Stimulated activated CD8-positive, alpha-beta memory T cell treated with anti-CD3 and anti-CD28 coated beads, Interleukin-4, amount 100 ng/mL, for 1 hour (primary cell): ENCODE measurements at places on chromosomes 5 and 9.

DNA sequence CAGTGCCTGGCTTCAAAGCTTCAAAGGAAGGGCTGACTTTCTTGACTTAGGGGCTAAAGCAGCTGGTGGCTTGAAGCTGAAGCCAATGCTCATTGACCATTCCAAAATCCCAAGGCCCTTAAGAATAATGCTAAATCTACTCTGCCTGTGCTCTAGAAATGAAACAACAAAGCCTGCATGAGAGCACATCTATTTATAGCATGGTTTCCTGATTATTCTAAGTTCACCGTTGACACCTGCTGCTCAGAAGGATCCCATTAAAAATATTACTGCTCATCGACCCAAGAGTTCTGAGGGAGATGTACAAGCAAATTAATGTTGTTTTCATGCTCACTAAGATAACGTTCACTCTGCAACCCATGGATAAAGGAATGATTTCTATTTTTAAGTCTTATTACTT lies 6.7 kb downstream of the TMEM174 start:
- DNase-seq = no peak

GRCh38 chr5:78587081-78587774 lies 61.3 kb downstream of the LHFPL2 start:
- DNase-seq = no peak

GRCh38 chr9:27337833-27338526 lies 41.0 kb upstream of the EQTN start:
- DNase-seq = no peak

DNA sequence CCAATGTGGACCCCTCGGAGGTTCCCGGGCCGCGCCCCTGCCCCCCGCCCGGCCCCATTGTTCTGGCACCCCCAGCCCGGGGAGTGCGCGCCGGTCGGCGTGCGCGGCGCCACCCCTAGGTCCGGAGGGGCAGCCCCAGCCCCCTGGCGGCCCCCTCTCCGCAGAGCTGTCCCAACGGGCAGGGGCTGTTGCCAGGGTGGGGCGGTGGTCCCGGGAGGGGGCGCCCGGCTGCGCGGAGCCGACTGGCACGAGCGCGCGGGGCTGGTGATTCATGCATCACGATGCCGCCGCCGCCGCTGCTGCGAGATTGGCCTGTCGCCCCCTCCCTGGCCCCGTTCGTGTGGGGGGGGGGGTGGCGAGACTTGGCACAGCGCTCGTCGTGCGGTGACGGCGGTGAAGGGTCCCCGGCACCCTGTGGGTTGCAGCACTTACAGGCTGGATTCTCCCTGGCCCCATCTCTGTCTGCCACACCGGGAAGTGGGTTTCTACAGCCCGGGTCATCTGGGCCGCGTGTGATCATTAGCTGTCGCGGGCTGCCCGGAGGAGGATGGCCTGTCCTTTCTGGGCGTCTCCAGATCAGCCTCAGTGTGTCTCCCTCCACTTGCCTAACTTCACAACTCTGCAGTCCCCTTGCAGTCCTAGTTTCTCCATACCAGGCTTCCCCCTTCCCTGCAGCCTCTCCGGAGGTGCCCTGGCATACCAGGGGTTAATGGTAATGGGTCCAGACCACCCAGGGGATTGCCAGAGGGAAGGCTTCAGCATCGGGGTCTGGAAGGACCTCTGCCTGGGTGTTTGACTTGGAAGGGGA lies 858 bp downstream of the NCS1 start:
- peak; percentile 10 for DNase-seq

DNA sequence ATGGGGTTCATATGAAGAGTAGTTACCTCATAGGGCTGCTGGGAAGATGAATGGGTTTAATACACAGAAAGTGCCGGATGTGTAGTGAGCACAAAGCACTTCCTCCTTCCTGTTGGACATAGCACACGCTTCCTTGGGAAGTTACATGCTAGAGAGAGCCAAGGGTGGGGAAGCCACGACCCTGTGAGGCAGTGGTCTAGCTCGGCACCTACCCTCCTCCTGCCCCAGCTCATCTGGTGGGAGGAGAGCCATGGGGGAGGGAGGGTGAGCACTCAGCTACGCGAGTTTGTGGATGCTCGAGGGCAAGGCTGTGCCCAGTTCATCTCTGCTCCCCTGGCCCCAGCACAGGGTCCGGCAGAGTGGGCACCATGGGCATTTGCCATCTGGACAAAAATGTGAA lies 43.6 kb upstream of the NEK6 start:
- DNase-seq = no peak

DNA sequence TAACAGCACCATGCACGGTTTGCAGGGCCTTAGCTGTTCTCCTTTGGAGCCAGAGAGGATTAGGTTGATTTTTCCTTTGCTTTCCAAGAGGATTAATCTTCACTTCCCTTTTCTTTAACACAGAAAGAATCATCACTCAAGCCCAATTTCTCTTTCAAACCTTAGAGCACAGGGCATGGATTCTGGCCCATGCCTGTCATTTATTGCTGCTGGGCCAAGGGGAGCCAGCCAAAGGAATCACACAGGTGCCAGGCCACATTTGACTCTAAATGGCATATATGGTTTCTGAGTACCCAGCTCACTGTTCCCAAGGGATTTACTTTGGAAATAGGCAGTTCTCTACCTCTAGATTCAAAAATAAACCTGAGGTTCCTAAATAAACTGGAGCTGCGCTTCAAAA lies 58.3 kb downstream of the FBXL7 start:
- no peak for DNase-seq

GRCh38 chr9:134837529-134837928 lies 43.1 kb upstream of the FCN2 start:
- DNase-seq = no peak

- DNase-seq = no peak
These were observed 208.9 kb upstream of the PANK3 start for GRCh38 chr5:168788107-168788506.

DNA sequence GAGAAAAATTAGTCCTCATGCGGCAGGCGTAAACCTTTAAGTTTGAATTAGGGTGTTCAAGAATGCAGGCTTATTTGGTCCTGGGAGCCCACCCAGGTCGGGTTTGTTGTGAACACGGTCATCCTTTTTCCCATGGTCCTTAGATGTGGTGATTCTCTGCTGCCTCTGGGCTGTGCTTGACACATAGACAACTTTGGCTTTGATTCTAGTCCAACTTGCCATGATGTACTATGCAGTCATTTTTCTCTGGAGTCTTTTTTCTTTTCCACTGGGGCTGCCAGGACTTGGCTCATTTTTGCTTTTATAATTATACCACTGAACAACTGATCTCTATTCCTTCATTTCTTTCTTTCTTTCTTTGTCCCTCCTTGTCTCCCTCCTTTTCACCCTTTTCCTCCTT lies 218.6 kb downstream of the SREK1 start:
- DNase-seq = no peak

- no peak for DNase-seq
These were observed 27.9 kb downstream of the BICD2 start for GRCh38 chr9:92736563-92737215.

- no peak for DNase-seq
These were observed 47.3 kb downstream of the S1PR3 start for GRCh38 chr9:89038382-89039103.

DNA sequence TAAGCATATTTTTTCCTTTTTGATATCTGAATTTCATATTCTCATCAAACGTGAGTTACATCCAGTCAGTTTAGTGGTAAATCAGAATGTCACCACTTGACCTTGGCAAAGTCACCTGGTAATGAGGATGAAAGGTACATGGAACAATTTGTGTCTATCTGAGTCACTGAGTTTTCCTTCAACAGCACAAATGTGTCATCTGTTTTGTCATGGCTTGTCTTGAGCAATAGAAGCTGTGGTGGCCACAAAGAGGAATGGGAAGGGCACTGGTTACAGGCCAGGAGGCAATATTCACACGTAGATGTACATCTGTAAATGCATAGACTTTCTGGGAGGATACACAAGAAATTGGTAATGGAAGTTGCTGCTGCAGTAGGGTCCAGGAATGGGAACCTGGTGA lies 8.4 kb upstream of the ZNF474 start:
- no peak for DNase-seq

GRCh38 chr5:77186652-77187370 lies 23.7 kb upstream of the PDE8B start:
- no peak for DNase-seq

- no peak for DNase-seq
These were observed 21.0 kb upstream of the PPP2CA start for GRCh38 chr5:134246771-134247427.

GRCh38 chr5:135869935-135870334 lies 25.7 kb downstream of the IL9 start:
- DNase-seq = no peak

DNA sequence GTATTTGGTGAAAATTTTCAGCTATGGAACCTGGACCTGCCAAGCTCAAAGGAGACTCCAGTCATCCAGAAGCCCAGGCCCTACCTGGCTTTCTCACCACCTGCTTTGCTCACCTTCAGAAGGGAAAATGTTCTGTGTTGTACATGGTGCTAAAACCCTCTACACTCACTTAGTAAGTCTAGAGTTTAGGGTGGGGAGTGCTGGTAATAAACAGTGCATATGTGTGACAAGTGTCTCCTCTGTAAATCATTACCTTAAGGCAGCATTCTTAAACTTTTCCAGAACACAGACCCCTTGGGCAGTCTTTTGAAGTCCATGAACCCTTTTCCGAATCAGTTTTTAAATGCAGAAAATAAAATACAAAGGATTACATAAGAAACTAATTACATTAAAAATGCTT lies 248.8 kb upstream of the PIK3R1 start:
- no peak for DNase-seq

DNA sequence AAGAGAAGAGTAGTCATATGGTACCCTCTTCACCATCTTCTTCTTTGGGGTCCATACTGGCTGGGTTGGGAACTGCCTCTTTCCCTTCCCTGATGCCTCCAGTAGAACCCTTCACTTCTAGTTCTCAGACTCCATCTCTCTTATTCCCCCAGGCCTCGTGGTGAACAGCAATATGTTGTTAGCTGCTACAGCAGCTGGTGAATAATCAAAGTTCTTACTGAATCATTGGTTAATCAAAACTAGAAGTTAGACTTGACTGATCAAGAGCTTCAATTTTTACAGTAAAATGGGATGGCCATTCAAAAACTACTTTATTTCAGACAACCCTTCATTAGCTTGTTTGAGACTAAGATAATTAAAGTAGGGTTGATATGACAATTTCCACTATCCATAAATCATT lies 190.9 kb upstream of the GNA14 start:
- DNase-seq = no peak

GRCh38 chr9:113953531-113953930 lies 77.4 kb downstream of the ZNF618 start:
- DNase-seq = no peak

GRCh38 chr5:98936948-98937715 lies 8.3 kb upstream of the CHD1 start:
- no peak for DNase-seq

DNA sequence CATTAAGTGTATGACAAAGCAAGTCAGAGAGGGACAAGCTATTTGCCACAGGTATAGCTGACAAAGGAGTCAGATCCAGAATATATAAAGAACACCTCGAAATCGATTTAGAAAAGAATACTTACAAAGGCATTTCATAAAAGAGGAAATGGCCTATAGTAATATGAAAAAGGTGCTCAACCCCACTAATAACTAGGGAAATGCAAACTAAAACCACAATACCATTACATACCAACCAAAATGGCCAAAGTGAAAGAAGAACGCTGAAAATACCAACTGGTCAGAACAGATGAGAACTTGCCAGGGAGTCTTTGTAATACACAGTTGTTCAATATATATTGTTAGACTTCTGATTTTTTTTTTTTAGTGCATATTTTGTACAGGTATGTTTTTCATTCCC lies 152.9 kb downstream of the CDC42SE2 start:
- no peak for DNase-seq

DNA sequence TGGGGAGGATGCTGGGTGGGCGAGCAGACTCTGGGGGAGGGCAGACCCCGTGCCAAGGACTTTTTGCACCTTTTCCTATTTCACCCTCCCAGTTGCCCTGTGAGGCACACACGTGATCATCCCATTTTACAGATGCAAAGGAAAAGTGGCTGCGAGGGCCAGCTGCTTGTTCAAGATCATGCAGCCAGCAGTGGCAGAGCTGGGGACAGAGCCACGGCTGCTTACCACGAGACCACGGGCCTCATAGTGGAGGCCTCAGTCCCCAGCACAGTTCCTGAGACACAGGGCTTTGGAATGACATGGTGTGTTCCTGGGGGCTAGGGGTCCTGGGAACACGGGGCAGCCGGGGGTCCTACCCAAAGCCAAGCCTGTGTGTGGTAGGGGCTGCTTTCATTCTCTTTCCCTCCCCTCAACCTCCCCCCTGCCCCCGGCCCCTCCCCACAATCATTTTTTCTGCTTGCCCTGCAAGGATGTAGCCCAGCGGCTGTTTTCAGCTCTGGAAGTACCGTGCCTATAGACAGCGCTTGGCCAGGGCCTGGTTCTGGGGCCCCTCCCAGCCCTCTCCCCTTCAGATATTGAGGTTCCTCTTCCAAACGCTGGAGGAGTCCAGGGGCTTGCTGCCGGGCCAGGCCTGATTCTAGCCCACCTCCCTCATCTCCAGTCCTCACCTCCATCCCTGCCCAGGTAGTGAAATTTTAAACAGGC lies 58.5 kb upstream of the IER5L start:
- no peak for DNase-seq

GRCh38 chr9:97272072-97272471 lies 35.4 kb upstream of the CCDC180 start:
- DNase-seq = no peak

- no peak for DNase-seq
These were observed 141.4 kb downstream of the LRRC70 start for GRCh38 chr5:62720031-62720441.

DNA sequence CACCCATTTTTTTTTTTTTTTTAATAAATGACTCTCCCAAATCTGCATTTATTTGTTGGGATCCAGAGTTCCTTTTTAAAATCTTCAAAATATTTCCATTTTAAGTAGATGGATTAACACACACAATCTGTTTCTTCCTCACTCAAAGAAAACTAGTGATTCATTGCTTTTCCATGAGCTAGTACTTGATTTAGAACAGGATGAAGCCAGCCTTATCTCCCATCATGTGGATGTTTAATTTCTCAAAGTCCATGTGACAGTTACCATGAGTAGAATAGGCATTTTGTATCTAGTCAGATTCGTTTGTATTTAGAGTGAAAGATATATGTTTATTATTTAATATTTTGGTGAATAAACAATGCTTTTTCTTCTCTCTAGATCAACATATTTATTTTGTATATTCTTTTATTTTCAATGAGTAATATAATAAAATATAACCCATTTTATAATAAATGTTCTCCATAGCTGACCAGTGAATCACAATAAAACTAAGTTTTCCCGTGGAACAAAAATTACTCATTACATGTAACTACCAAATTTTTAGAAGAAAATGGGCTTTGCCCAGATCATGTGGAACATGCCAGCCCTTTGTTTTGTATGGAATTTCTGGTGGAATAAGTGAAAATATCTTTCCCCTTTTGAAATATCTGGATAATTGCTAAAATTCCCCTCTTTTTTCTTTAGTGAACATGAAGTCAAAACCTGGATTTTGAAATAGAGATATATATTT lies 54.9 kb upstream of the RPS23 start:
- no peak for DNase-seq

DNA sequence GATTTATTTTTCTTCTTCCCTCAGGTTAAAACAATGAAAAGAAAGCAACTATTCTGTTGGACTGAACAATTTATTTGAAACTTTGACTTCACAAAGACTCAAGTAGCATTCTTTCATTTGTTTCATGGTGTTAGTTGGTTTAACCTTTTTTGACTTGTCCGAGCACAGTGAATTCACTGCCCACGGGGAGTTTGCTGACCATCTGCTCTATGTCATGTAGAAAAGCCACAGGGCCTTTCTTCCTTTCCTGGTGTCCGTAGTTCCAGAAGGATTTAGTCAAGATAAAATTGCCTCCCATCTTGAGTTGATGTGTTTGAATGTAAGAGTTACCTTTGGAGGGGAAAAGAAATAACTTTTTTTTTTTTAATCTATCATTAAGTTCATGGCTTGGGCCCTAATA lies 55.1 kb upstream of the ZNF608 start:
- DNase-seq = no peak

- DNase-seq = no peak
These were observed 53.7 kb downstream of the PLAC8L1 start for GRCh38 chr5:146051678-146052077.
